ENCODE measurements at places on chromosomes 1 and 21.

DNA sequence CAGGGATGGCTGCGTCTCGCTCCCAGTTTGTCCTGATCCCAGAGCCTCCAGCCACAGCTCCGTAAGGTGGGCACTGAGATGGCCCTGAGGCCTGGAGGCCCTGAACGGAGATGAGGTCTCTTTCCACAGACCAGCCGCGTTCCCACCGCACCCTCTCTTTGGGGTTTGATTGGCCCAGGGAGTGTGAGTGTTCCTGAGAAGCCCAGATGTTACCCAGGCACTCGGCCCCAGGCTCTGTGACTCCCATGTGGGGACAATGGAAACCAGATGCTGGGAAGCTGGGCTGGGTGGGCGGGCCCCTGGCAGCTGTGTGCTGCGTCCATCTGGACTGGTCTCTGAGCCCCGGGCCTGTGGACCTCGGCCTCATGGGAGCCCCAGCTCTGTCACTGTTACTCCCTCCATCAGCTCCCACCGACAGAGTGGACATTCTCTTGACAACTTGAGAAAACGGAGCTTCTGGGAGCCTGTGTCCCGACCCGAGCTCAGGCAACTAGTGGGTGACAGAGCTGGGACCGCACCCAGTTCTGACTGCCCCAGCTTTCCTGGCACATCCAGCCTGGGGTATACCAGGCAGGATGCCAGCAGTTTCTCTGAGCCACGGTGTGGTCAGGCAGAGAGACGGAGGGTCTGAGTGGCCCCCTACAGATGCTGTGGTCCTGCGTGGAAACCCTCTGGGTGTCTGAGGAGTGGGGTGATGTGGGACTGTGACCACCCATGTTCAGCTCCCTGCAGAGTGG lies 9.8 kb upstream of the COL6A1 start:
- DNase-seq, result no peak

- no peak for DNase-seq
Measured at GRCh38 chr1:165686971-165687433, 11.4 kb downstream of the ALDH9A1 start.

DNA sequence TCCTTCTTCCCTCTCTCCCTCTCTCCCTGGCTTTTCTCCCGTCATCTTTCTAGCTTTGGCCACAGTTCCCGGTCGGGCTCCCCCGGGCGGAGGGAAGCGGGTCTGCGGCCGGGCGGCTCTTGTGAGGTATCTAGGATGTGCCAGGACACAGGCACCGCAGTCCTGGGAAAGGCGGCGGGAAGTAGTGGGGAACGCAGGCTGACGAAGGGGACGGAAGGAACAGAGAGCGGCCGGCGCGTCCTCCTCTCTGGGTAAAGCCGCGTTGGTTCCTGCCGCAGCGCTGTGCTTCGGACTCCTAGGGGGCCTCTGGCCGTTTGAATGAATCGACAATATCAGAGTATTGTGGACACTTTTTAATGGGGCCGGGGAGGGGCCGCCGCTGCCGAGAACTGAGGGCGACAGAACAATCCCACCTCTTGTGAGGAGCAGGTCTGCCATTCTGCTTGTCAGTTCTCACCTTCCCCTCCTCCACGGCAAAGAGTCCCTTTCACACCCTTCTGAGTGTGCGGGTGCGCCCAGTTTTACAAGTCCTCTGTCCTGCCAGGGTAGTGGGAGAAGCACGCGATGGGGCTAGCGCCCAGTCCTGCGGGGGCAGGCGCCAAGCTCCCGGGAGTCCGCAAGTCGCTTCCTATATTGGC lies 1.2 kb upstream of the LHX9 start:
- DNase-seq, result no peak

DNA sequence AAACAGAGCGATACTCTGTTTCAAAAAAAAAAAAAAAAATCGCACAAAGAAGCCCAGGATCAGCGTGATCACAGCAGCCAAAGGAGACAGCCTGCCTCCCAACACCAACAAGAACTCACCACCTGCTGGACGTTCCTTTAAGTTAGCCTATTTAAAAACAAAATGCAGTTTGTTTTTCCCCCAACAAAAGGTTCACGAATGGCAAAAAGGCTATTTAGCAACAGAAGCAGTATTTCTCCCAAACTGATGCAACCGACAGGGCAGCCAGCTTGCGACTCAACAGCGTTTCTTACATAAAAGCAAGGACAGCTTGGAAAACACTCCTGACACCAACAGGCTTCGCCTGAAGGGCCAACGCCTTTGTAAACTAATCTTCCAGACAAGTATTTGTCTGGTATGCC lies 6.8 kb downstream of the SSU72 start:
- no peak for DNase-seq

DNA sequence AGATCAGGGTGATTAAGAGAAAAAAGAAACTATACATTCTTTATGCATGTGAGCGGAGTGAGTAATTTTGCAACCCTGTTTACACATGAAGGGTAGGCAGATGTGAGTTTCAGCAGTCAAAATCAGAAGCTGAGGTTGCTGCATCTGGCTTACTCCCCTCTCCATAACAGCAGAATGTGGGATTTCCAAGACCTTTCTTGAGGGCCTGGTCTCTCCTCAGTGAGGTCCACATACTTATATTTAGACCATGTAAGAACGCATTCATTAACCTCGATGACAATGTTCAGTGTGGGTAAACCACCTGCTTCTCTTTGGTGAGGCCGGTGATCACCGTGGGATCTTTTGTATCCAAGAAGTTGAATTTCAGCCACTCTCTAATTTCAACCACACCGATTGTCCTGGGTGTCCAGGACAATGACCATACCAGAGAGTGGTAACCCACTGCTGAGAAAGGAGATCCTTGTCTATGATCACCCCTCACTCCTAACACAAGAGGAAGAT lies 18.7 kb upstream of the RAP1A start:
- no peak for DNase-seq

All from stimulated activated CD4-positive, alpha-beta T cell treated with anti-CD3 and anti-CD28 coated beads, TNF-alpha, amount 100 ng/mL, for 24 hours (primary cell).